ENCODE measurements at places on chromosomes 5 and 9. TPM values are rescaled to one million over a fixed set of nuclear protein-coding genes. Genes with fewer than 3 reads are reported as not detected.
A peak's percentile ranks its signal among the peaks of the same experiment; 100 is the strongest.

GRCh38 chr9:77647267-77648233 is 572 bp downstream of the GNA14 start:
- peak; percentile 57 for DNase-seq

GRCh38 chr9:104269996-104270963 is 176.2 kb downstream of the SMC2 start:
- no peak for DNase-seq

- no peak for DNase-seq
Observed at GRCh38 chr5:5822729-5823257, 400.3 kb downstream of the ICE1 start.

- peak; percentile 24 for DNase-seq
Observed at GRCh38 chr9:135440620-135441019, 39.0 kb upstream of the PPP1R26 start.

- DNase-seq: no peak
Observed at GRCh38 chr9:27654629-27655285, 81.5 kb upstream of the C9orf72 start.

DNA sequence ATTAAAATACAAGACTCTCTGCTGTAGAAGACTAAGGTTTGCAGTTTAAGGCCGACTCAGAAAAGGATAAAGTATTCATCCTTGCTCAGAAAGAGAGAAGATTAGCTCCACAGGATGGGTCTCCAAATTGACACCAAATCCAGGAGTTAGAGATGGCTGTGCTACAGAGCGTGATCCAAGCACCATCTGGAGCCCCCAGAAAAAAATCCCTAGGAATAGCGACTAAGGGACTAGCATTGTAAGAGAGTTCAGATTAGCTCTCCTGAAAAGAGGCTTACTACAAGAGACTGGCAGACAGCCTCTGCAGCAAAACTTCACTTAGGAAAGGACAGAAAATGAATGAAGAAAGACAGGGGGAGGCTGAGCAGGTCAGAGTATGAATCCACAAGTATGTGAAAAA is 3.7 kb downstream of the SIL1 start:
- DNase-seq: no peak

GRCh38 chr9:132937463-132937901 is 6.9 kb downstream of the TSC1 start:
- no peak for DNase-seq

- DNase-seq: no peak
Observed at GRCh38 chr9:20981486-20981885, 50.0 kb downstream of the HACD4 start.

DNA sequence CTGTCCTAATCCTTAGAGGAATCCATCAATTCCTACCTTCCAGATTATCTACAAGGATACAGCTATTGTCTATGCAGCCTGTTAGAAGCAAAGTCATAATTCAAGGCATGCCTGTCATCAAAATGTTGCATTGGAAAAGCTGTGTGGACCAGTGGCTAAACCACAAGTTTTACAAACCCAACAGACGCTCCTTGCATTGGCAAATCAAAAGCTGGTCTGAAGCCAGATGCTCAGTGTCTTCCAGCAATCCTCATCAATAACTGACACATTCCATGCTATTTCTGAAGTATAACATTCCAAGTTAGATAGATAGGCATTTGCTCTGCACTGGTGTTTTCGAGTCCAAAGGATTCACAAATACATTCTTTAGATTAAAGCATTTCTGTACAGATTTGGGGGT is 213.6 kb downstream of the EBF1 start:
- DNase-seq: no peak

GRCh38 chr5:139636207-139636792 is 11.8 kb upstream of the CXXC5 start:
- DNase-seq: no peak

DNA sequence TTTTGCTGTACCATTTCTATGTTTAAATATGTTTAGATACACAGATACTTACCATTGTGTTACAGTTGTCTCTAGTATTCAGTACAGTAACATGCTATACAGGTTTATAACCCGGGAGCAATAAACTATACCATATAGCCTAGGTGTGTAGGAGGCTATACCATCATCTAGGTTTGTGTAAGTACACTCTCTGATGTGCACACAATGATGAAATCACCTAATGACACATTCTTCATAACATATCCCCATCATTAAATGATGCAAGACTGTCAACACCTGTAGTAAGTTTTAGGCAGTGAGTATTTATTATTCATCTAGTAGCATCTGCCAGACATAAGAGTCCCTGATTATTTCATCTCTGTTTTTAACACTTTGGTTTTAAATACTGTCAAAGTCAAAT is 7.3 kb upstream of the DHFR start:
- no peak for DNase-seq

GRCh38 chr9:126062158-126062886 is 264.3 kb upstream of the MVB12B start:
- DNase-seq: no peak

DNA sequence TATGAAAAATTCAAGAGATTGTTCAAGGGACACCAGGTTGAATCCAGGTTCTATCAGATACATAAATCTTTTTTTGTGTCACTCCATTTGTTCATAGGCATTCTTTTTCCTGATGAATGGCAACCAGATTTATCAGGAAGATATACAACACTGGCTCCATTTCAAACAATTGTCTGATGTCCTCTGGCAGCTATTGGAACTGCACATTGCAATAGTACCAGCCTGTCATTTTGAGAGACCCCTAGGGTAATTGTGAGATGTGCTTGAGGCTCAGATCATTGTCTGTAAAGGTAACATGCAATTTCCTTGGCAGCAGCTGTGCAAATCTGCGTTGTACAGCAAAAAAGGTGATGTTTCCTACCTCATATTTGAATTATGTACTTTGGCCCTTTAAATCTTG is 25.9 kb downstream of the KCTD16 start:
- DNase-seq: no peak

- no peak for DNase-seq
Observed at GRCh38 chr5:98940581-98940980, 11.8 kb upstream of the CHD1 start.

GRCh38 chr5:83927140-83927733 is 206.6 kb upstream of the HAPLN1 start:
- peak; percentile 92 for DNase-seq

DNA sequence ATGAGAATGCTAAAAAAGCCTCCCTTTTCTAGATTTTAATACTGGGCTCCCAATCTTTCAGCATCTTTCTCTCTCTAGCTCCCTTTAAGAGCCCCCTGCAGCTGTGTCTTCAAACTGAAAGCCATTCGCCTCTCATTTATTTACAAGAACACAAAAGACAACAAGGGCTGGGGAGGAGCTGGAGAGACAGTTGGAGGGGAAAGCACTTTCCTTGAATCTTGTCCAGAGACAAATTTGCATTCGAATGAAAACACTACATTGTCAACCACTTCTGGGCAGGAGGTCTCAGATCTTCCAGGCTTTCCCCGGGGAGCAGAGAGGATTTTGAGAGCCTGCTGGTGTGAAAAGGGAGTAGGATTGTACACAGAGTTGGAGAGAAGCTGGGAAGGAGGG is 518.3 kb downstream of the CTNND2 start:
- DNase-seq: peak; percentile 47

- DNase-seq: no peak
Observed at GRCh38 chr5:72224946-72225463, 95.0 kb downstream of the MRPS27 start.

DNA sequence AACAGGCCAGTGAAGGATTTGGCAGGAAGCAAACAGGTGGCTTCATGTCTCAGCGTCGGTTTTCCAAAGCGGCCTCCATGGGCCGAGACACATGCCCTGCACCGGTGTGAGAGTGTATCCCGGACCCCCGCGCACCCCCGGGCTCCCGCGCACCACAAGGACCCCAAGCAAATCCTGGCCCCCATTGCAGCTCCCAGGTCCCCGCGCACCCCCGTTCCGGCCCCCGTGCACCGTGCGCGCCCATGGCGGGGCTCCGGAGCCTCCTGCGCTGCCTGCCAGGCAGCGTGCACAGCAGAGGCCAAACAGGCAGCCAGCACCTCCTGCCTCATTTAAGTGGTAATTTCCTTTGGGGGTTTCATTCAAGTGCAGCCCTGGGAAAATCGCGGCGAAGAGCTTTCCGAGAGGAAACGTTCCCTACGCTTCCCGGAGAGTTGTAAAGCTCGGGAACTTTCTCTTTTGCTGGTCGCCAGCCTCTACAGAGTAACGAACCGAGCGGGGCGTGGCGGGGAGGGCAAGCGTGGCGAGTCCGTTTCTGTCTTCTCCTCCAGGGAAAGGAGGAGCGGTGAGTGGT is 145.5 kb upstream of the SLC24A2 start:
- peak; percentile 62 for DNase-seq

DNA sequence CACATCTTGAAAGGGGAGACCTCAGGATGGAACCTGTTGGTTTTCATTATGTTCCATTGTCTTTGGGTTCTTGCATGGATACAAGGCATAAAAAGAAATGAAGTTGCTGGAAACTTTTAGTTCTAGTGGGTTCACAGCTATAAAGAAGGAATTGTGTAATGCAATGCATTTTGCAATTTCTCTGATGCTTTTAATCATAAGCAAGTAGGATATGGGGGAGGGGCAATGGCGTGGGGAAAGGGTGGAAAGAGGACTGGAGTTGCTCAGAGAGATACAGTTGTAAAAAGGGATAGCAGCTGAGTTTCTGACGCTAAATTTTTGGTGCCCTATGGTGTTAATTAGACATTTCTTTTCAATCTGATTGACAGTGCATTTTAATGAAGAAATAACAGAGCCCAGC is 88.6 kb upstream of the FANCC start:
- no peak for DNase-seq

GRCh38 chr5:68037546-68037945 is 178.0 kb upstream of the PIK3R1 start:
- DNase-seq: no peak

DNA sequence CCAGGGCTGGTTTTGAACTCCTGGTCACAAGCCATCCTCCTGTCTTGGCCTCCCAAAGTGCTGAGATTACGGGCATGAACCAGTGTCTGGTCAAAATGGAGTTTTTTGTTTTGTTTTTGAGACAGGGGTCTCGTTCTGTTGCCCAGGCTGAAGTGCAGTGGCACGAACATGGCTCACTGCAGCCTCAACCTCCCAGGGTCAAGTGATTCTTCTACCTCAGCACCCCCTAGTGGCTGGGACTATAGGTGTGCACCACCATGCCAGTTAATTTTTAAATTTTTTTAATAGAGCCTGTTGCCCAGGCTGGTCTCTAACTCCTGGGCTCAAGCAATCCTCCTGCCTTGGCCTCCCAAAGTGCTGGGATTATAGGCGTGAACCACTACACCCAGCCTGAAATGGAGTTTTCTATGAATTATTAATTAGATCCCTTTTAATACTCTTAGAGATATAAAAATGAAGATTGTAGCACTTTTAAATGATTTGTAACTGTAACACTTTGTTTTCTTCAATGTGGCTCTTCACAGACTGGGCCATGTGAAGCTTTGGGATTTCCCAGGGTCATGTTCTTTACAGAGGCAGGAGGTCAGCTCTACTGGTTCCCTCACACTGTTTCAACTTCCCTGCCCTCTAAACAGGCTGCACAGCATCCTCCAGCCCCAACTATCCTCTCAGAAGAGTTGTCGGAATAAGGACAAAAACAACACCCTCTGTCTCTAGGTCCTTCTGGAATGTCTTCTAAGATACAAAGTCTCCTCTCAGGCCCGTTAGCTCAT is 32.7 kb upstream of the SPARC start:
- peak; percentile 43 for DNase-seq

GRCh38 chr5:111254613-111255012 is 30.4 kb downstream of the CAMK4 start:
- no peak for DNase-seq

DNA sequence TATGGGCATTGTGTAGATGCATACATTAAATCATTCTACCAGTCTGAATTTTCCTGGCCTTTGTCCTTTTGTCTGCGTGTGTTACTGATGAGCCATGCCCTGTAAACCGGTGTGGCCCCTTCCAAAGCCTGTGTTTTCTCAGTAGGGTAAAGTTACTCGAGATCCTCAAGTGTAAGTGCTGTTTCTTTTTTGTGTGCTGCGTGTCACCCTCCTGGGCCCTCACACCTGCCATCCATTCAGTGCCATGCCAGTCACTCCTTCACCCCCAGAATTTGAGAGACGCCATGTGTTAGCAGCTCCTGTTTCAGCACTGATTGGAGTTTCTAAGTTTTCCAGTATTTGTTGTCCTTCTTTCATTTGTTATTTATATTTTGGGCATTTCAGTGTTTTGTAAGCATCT is 288.2 kb downstream of the FANCC start:
- DNase-seq: no peak

DNA sequence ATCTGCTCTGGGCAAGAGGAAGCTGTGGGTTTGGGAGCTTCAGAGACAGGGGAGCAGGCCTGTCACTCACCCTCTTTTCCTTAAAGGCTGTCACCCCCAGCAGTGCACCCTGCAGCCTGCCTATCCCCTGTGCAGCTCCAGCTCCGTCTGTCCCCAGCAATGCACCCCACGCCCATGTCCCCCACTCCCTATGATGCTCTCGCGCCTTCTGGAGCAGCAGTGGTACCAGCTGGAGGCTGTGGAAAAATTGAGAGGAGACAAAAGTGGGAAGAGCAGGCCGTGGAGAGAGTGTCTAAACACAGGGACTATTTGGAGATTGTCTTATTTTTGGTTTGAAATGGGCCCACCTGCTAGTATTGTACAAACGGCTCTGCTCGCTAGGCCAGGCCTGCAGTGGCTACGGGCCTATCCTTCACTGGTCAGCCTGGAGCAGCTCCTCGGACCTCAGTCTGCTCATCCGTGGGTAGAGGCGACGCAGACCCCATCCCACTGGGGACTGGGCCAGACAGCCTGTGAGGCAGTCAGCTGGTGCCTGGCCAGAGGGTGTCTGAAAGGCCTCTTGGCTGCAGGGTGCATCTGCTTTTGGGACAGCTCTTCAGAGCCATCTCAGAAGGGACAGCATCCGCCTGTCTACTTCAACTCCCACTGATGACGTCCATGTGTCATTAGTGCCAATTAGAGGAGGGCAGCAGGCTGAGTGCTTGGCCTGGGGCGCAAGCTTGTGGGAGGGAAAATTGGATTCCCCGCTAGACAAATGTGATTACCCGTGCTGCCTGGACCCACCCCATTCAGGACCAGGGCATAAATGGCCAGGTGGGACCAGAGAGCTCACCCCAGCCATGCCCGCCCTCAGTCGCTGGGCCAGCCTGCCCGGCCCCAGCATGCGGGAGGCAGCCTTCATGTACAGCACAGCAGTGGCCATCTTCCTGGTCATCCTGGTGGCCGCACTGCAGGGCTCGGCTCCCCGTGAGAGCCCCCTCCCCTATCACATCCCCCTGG is at the start of gene DBH:
DBH (plus strand) TSS at position 831 of the 999 bp plus-strand sequence; CDS start at position 840, 9 bp downstream.
- DNase-seq: no peak

PHF24 gene
- 0.53 TPM for total RNA-seq

MZB1 gene
- 1.8 TPM for total RNA-seq

CDK7 gene
- 62.7 TPM for total RNA-seq

EDIL3 gene
- total RNA-seq: 48.3 TPM

CDH6 gene
- 1.1 TPM for total RNA-seq

TXNDC8 gene
- total RNA-seq: not detected

SH3RF2 gene
- 1.6 TPM for total RNA-seq

FBP1 gene
- total RNA-seq: 5.7 TPM

ZNF883 gene
- total RNA-seq: 22.0 TPM
